ENCODE measurements at places on chromosomes 11 and 22.
A peak's percentile ranks its signal among the peaks of the same experiment; 100 is the strongest.

DNA sequence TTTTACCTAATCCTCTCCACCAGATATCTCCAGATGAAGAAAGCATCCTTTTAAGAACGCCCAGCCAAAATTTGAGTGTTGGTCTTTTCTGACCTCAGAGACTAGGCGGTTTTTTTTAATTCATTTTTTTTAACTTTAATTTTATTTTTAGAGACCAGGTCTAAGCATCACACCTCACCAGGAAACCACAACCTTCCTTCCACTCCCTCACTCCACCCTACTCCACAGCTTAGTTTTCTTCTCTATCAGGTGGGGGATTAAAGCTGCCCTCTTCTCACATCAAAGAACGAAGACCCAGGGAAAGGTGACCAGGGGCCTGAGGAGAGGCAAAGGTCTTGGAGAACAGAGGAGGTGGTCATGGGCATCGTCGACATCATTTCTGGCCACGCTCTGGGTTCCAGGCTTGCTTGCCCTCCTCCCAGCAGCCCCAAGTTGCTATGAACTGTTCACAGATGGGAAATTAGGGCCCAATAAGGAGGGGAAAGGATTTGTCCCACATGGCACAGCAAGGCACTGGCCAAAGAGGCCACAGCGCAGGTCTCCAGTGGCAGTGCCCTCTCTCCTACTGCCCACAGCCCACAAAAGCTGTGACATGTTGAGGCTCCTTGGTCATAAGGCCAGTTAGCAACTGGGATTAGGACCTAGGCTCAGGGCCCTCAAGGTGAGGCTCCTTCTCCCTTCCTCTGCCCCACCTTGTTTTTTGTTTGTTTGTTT, 1.4 kb upstream of the PEX16 start:
- no peak for DNase-seq

DNA sequence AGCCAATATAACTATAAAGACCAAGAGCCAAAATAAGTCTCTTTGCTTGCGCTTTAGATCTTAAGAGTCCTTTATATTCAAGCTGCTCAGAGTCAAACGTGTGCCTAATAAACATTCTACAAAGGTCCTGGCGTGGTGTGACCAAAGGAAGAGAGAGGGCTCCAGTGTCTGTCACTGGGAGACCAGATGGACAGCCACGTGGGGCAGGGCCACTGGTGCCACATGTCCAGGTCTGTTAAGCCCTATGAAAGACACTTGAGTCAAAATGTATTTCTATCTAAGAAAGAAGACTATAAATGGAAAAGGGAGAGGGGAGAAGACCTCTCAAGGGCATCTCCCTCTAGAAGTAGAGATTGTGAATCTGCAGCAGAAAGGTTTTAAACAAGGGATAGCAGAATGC, 32.2 kb upstream of the EHF start:
- no peak for DNase-seq

DNA sequence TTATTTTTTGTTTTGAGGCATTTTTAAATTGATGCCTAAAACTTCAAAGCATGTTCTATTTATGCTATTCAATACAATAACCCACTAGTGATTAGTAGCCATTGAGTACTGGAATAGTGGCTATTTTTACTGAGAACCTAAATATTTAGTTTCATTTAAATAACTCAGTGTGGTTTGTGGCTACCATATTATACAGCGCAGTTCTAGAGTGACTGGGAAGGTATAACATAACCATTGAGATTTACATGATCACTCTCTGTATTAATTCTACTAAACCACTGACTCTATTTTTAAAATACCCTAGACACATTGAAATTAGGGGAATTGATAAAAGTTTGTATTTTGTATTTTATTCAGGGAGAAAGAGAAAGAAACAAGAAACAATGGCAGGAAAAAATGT, 441.2 kb downstream of the CNTN5 start:
- DNase-seq: no peak

- no peak for DNase-seq
Measured at GRCh38 chr11:126438691-126439090, 83.2 kb downstream of the ST3GAL4 start.

DNA sequence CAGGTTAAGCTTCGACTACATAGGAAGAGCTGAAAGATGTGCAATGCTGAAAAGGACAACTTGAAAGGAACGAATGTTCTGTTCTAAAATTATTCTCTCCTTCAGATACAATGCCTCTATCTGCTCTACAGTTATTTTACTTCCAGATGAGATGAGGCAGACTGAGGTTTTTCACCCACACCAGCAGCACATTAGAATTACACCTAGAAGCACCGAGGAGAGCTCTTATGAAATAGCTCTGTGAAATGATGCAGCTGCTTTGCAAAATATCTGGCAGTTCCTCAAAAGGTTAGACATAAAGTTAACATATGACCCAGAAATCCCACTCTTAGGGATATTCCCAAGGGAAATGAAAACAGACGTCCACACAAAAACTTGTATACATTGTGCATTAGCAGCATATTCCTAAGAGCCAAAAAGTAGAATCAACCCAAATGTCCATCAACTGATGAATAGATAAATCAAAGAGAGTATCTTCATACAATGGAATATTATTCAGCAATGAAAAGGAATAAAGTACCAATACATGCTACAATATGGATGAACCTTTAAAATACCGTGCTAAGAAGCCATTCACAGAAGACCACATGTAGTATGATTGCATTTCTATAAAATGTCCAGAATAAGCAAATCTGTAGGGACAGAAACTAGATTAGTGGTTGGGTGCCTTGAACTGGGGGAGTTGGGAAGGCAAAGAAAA, 34.5 kb downstream of the WT1 start:
- no peak for DNase-seq

- DNase-seq: no peak
Measured at GRCh38 chr11:69657456-69657910, 16.5 kb downstream of the CCND1 start.

DNA sequence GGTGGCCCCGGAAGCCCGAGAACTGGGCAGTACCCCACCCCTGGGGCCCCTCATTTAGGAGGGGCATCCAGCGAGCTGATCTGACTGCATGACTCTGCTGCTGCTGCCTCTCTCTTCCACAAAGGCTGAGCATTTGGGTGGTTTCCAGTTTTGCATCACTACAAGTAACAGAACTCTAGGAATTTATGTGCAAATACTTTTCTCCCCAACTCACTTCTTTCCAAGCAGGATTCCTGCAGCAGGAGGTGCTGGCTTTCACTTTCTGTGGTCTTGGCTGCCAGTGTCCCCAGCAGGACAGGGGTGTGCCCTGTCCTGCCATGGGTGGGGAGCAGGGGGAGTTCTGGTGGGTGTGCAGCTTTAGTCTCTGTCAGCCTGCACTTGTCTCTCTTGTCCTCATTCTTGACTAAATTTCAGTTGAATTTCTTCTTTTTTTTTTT, 21.2 kb downstream of the UPB1 start:
- no peak for DNase-seq

- DNase-seq: no peak
Measured at GRCh38 chr11:99693941-99694492, 673.3 kb downstream of the CNTN5 start.

- DNase-seq: no peak
Measured at GRCh38 chr22:44926124-44926475, 83.7 kb downstream of the PHF21B start.

DNA sequence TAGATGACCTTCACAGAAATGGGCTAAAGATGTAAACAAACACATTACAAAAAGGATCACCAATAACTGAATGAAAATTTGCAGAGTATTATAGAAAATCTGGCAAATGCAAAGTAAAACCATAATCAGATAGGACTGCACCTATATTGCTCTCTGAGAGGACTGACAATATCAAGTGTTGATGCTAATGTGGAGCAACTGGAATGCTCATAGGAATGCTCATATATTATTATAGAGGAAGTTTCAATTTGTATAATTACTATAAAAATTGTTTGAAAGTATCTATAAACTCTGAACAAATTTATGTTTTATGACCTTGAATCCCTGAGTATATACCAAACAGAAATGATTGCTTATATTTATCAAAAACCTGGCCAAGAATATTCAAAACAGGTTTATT, 18.4 kb upstream of the TEAD1 start:
- DNase-seq: no peak

- peak; percentile 92 for DNase-seq
Measured at GRCh38 chr22:17742527-17742902, 31.8 kb downstream of the BID start.

DNA sequence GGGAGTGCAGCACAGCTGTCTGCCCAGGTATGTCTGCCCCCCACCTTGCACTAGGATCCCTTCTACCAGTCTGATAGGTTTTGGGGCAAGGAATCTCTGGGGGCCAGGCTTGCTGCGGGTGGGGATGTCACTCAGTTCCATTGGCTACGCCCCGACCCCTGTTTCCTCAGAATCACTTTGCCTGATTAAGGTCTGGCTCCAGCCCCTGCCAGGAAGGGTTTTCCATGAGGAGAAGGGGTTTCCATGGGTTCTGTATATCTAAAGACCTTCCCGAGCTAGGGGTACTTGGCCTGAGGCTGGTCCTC, 14.0 kb downstream of the OTOG start:
- DNase-seq: no peak

DNA sequence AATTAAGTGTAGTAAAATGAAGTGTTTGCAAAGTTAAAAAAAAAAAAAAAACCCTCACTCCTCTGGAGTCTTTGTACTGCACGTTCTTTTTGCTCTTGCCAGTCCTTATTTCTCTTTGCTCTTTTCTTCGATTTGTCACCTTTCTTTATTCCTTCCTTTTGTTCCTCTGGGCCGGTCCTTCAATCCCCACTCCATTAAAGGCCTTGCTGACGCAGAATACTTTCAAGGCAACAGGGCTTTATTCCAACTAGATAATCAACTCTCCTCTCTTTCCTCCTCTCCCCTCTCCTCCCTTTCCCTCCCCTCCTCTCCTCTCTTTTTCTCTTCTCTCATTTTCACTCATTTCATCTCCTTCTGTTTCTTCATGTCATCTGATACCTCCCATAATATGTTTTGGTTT, 138.2 kb upstream of the NTM start:
- no peak for DNase-seq

DNA sequence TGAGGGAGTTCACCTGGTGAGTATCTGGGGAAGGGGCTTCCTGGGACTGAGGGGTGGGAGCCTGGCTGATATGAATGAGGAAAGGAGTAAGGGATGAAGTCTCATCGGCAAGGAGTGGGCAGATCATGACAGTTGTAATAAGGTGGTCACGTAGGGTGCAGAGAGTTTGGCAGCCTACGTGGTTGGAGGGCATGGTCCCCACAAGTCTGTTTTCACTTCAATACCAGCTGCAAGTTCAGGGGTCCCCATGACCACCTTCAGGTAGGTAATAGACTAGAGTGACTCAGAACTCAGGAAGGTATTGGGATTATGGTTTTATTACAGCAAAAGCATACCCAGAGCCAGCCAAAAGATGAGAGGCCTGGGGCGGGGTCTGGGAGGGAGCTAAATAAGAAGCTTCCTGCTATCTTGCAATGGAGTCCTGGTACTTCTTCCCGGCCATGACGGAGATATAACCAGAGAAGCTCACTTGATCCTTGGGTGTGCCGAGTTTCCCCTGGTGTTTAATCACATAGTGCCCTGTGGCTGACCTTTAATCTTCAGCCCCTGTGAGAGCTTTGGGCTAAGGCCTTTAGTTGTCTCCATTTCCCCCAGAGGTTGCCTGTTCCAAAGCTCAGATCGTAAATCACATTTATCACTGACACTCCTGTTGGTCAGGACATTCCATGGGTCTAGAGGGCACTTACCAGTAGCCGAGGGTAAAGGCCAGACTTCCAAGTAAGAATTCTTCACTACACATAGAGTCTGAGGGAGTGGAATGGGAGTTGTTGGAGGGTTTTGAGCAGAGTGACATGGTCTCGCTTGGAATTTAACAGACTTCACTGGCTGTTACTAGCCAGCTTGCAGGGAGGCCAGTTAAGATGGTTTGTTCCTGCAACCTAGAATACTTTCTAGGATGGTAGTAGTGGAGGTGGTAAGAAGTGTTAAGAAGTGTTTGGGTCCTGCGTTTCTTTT, 9.1 kb downstream of the SLC3A2 start:
- no peak for DNase-seq

- peak; percentile 16 for DNase-seq
Measured at GRCh38 chr11:6538456-6538855, 41.4 kb downstream of the DNHD1 start.

GRCh38 chr11:116716621-116717020, 56.2 kb downstream of the BUD13 start:
- no peak for DNase-seq

GRCh38 chr11:61120706-61121191, 18.5 kb downstream of the CD5 start:
- DNase-seq: no peak

GRCh38 chr11:4008116-4008515, 86.5 kb upstream of the RRM1 start:
- no peak for DNase-seq

DNA sequence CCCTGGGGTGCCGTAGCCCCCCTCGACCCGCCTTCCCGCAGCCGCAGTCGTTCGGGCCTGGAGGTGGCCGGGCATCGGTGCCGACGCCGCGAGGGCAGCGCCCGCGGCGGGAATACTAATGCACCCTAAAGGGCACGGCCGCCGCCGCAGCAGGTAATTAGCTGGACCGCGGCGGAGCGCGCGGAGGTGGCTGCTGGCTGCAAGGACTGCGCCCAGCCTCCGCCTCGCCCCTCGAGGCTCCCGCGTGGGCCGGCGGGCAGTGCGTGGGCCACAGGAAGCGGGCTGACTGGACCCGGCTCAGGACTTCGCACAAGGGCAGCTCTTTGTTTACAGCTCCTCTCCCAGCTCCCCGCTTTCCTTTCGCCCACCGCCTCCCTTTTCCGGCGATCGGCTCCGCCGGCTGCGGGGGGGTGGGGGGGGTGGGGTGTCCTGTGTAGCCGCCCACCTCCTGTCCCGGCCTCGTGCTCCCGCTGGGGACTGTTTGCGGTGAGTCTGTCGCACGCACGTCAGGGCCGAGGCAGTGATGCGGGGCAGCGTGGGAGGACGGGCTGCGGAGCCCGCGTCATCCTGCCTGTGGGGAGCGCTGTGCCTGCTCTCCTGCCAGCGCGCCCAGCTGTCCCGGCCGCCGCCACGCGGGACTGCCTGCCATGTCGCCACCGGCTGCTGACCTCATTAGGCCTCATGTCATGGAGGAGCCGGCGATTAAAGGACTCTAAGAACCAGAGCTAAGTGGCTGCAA, 53.2 kb downstream of the GRIK4 start:
- peak; percentile 74 for DNase-seq

- no peak for DNase-seq
Measured at GRCh38 chr11:6646918-6647679, 8.5 kb downstream of the DCHS1 start.

GRCh38 chr11:109112821-109113280, 309.1 kb upstream of the C11orf87 start:
- no peak for DNase-seq

DNA sequence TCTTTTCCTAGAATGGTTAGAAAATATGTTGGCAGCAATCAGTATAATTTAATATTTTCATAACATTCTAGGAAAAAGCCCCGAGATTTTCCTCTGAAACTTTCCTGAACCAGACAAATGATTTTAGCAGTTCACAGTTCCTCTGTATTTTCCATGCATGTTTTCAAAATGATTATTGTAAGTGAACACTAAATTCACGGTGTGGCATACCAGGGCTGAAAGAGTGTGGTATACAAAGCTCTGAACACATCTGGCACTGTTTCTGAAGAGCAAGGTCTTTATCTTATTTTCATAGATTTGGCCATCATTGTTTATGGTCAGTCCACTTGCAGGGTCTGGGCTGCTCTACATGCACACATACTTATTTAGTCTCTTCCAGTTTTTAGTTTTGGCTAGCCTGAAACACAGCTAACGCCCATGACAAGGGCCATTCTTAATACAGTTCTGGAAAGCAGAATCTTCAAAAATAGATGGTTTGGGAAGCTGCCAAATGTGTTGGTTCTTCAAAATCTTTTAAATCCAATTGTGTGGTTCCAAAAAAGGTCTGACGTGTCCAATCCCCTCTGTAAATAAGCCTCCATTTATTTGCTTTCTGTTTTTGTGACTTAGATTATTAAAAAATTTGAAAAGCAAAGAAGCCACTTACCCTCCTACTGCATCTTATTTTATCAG, 7.9 kb upstream of the GAB2 start:
- DNase-seq: no peak

Measured in neural progenitor cell (in vitro differentiated cells).